Thymus (tissue), 14 donors: ENCODE measurements at places on chromosomes 6 and 20.
A peak's percentile ranks its signal among the peaks of the same experiment; 100 is the strongest.

DNA sequence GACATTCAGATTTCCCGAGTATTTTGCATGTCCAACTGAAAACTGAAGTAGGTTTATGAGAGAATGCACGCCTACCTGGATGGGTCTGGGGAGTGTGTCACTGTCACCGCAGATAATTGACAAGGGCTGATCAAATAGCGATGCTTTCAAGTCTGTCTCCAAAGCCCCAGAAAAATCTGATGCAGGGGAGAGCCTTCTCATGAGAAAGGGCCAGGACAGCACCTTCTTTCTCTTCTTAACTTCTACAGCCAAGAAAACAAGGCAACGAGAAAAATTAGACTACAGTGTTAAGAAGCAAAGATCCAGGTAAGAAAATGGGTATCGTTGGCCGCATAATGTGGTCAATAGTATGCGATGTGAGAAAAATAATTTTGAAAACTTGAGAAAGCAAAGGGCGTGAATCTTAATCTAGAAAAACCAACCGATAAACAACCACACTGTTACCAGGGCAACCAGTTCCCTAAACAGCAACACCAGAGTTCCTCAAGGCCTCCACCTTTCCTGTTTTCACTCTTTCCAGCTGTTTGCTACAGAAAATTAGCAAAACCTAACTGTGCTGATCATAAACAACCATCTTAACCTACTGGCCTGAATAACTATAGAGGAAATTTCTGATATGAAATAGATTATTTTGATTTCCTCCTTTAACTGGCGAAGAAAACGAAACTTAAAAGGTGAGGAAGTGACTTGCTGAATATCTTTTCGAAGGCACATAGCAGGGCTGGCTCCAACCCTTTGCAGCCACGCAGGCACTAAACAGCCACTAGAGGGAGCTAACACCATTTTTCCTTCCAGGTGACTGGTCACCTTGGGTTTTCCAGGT lies 2.6 kb downstream of the TAGAP start:
- peak; percentile 65 for DNase-seq

- no peak for DNase-seq
Observed at GRCh38 chr6:71737953-71738352, 148.4 kb upstream of the RIMS1 start.

DNA sequence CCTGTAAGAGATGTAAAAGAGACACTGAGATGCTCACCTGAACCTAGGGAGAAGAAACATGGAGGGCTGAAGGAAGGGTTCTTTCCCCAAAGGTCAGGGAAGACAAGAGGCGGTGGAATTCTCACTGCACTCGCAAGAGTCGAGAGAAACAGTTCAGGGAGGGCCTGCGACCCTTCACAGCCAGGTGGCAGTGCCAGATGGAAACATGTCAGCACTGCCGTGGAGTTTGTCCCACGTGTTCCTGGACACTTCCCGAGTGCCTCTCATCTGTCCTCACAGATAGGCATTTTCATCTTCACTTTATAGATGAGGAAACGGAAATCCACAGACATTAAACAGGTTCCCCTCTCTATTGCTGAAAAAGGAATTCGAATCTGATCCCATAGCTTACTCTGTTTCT lies 70.4 kb upstream of the SYNJ2 start:
- no peak for DNase-seq

- no peak for DNase-seq
Observed at GRCh38 chr6:38136547-38136946, 317.0 kb downstream of the ZFAND3 start.

- no peak for DNase-seq
Observed at GRCh38 chr20:13333793-13334192, 112.7 kb downstream of the ISM1 start.

DNA sequence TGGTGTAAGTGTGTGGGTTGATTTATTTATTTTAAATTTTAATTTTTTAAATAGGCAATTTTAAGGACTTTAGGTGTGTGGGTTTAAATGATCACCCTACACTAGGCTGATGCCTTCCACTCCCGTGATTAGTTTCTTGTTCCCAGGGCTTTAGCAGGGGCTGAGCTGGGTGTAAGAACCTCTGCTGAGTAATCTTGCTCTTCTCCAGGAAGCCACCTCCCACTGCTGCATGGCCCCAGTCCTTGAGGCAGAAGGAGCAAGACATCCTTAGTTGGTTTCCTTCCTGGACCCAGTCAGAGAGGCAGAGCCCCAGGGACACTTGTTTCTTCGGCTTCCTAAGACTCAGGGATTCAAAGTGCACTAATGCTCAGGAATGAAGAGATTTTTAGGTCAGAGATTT lies 19.8 kb upstream of the CDC5L start:
- no peak for DNase-seq
